ENCODE measurements at places on chromosomes 7 and 10.

- DNase-seq, result no peak
Observed at GRCh38 chr7:117143580-117143979, 179.3 kb downstream of the WNT2 start.

DNA sequence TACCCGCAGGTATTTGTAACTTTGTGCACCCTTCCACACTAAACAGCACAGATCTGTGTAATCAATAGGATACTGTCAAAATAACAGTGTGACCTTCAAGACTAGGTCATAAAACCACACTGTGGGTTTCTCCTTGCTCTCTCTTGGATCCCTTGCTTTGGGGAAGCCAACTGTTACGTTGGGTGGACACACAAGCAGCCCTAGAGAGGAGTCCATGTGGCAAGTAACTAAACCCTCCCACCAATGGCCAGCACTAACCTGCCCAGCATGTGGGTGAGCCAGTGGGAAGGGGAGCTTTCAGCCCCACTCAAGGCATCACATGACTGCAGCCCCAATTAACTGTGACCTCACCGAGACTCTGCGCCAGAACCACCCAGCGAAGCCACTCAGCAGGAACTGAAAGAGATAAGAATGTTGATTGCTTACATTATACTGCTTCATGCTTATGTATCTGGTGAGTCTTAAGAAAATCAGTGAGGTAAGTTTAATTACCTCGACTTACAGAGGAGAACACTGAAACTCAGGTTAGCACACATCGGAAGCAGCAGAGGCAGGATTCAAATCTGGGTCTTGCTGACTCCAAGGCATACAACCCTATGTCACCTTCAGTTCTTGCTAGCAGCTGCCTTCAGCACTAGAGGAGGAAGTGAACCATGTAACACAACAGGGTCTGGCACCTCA lies 9.4 kb upstream of the ZC3HAV1 start:
- no peak for DNase-seq

DNA sequence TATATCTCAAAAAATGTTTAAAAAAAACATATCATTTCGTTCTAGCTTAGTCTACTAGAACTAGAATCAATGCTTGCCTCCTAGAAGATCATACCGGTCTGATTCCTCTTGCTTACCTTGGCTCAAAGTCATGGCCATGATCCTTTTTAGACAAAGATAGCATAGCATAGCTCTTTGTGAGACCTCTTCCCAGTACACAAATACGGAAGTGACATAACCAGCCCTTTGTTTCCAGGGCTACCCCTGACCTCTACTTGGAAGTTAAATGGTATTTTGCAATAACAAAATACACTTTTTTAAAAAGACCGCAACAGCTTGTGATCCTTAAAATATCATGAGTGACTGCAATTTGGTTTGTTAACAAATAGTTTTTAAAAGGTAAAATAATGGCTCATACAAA lies 130.7 kb upstream of the NOBOX start:
- DNase-seq, result no peak

- no peak for DNase-seq
Observed at GRCh38 chr10:69142983-69143382, 19.0 kb downstream of the VPS26A start.

DNA sequence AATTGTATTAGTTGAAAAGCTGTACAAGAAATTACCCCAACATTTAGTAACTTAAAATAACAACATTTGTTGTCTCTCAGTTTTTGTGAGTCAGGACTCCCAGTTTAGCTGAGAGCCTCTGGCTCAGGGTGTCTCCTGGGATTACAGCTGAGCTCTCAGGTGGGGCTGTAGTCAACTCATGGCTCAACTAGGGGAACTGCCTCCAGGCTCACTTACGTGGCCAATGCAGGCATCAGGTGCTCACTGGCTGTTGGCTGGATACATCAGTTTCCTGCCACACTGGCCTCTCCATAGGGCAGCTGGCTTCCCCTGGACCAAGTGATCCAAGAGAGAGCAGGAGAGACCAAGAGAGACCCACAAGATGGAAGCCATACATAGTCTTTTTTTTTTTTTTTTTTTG lies 17.5 kb downstream of the CCNY start:
- DNase-seq, result no peak
